H1 (cell line): ENCODE measurements at places on chromosomes 3 and 15.

- no peak for DNase-seq
Measured at GRCh38 chr3:52835766-52836470, 1.1 kb upstream of the MUSTN1 start.

- DNase-seq = no peak
Measured at GRCh38 chr3:107757140-107757539, 234.4 kb downstream of the BBX start.

GRCh38 chr3:136835089-136835812, 16.3 kb downstream of the SLC35G2 start:
- DNase-seq = no peak

GRCh38 chr3:141000686-141001085, 50.5 kb upstream of the SPSB4 start:
- DNase-seq = no peak

DNA sequence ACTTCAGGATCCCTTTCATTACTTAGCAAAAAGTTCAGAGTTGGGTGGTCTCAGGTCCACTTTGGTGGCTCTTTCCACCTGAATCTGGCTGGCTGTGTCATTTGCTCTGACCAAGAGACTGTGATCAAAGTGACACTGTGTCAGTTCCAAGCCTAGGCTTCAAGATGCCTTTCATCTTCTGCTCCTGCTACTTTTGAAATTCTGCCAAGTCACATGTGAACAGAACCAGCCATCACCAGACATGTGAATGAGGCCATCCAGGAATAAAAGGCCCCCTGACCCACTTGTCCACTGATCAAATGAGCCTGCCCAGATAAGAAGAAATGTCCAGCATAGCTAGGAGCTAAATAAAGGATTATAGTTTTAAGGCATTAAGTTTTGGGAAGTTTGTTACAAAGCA, 132.2 kb downstream of the OSBPL10 start:
- no peak for DNase-seq

GRCh38 chr15:81091889-81092558, 42.0 kb upstream of the CFAP161 start:
- DNase-seq = no peak

DNA sequence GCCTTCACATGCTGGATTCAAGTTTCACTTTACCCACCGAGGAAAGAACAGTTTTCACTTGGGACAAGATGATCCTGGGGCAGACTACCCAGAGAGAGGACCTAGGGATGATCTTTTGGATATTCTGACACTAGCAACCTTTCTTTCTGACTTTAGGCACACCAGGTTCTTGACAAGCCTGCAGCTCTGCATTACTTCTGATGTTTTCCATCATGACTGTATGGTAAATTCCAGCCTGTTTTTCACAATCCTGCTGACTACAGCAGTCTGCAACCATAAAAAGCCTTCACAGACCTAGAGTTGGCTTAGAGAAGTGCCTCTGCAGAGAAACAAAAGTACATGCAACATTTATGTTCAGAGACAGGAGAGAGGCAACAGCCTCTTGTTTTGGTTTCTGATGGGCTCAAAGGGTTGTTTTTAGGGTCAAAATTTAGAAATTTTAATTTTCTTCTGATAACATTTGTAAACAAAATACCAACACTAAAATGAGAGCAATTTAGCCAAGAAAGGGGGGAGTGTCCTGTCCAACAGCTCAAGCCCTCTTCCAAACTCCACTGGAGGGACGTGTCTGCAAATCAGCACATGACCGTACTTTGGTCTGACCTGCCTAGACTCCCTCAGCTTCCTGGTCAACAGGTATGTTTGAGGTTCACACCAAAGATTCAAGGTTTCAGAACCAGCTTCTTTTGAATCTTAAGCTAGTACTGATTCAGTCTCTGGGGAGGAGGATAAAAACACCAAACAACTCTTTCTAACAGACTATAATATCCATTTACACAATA, 799 bp downstream of the ABI3BP start:
- no peak for DNase-seq
